ENCODE measurements at places on chromosomes 16 and 17.

GRCh38 chr17:34658811-34659560 is 79.6 kb downstream of the TMEM132E start:
- no peak for DNase-seq

- no peak for DNase-seq
Measured at GRCh38 chr17:31915456-31916100, 14.1 kb upstream of the UTP6 start.

DNA sequence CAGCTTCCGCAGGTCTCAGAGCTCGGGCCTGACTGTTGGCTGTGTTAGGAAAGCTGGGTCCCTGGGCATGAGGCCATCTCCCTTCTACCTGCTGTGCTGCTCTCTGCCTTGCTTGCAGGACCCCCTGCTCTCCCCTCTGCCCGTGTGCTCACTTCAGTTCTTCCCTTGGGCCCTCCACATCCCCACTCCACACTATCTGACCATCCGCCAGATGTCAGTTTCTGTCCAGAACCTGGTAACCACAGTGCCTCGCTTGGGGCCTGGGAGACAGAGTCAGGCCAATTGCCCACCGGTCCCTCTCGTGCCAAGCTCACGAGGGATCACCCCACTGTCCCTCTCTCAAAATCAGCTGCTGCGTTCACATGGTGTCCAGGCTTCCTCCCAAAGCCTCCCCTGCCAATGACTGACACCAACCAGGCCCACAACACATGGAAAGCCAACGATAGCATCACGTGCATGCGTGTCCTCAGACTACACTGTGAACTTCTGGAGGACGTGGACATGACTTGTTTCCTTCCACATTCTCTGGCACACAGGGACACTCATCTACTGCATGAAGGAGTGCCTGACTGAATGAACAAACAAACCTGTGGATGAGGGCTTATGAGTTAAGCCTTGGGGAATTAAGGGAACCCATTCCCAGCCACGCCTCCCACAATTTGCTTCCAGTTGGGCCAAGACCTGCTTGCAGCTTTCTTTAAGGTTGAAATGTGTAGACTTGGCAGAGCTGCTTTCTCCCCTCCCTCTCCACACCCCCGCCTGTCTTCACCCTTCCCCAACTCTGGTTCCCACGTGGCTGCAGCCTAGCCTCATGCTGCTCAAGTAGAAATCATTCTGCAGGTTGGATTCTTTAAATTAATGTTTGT is 72.5 kb upstream of the ZNF423 start:
- no peak for DNase-seq

- no peak for DNase-seq
Measured at GRCh38 chr17:1232786-1233185, 37.5 kb upstream of the BHLHA9 start.

DNA sequence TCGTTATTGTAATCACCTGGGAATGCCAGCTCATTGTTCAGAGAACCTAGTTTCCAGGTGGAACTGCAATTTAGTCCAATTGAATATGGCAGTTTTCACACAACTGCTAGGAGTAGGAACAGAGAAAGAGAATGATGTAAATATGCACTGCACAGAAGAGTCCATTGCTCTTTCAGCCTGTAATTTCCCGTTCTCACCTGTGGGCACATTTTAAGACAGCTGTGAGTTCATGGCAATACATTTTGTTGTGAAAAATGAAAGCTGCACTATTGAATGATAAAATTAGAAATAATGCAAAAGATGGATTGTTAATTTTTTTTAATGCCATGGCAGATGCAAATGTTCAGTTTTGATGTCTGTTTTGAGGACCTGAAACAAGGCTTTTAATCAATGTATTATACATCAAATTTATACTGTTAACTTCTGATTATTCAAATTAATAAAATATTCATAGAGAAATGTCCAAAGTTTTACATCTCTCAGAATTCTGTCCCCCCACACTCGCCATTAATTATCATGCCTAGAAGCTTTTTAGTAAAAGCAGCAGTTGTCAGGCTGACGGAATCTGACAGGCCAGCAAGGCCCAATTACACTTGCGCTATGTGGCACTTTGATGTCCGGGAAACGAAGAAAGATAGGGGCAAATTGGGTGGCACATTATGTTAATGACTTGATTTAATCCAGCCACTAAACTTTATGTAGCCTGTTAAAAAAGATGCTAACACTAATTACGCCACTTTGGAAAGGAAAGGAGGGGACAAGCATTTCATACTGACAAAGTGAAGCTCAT is 72.2 kb downstream of the RPGRIP1L start:
- DNase-seq = no peak

DNA sequence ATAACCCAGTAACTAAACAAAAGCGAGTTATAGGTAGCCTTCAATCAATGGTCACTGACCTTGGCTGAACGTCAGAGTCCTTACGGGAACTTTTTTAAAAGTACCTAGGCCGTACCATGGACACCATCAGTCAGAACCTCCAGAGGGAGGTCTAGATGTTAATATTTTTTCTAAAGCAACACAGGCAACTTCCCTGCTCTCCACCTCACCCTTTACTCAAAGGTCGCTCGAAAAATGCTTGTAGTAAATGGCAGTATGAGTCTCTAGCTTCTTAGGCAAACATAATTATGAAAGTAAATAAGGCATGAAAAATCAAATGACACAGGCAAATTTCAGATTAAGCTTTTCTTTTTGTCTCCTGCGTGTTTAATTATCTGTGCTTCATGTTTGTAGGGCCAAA is 82.1 kb downstream of the SLC39A11 start:
- no peak for DNase-seq

- no peak for DNase-seq
Measured at GRCh38 chr16:9096416-9096952, 5.0 kb downstream of the HAPSTR1 start.

DNA sequence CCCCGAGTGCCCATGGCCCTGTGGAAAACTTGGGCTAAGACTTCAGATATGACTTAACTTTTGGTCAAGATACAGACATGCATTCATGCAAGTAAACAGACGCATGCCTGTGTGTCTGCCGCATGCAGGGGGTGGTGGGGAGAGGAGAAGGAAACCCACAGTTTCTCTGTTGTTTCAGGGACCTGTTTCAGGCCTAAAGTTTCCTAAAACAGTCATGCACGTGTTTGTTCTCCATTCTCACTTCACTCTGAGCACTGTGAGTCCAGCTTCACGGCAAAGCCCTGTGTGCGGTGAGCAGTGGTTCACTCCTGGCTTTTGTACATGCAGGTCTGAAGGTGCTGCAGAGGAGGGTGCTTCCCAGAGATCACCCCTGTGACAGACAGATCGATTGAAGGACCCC is 158.7 kb downstream of the FOXL1 start:
- DNase-seq = no peak

- DNase-seq = no peak
Measured at GRCh38 chr16:48408688-48409087, 23.5 kb upstream of the SIAH1 start.

- DNase-seq = no peak
Measured at GRCh38 chr16:56257239-56257638, 66.0 kb downstream of the GNAO1 start.

GRCh38 chr16:9300252-9300651 is 208.8 kb downstream of the HAPSTR1 start:
- no peak for DNase-seq

DNA sequence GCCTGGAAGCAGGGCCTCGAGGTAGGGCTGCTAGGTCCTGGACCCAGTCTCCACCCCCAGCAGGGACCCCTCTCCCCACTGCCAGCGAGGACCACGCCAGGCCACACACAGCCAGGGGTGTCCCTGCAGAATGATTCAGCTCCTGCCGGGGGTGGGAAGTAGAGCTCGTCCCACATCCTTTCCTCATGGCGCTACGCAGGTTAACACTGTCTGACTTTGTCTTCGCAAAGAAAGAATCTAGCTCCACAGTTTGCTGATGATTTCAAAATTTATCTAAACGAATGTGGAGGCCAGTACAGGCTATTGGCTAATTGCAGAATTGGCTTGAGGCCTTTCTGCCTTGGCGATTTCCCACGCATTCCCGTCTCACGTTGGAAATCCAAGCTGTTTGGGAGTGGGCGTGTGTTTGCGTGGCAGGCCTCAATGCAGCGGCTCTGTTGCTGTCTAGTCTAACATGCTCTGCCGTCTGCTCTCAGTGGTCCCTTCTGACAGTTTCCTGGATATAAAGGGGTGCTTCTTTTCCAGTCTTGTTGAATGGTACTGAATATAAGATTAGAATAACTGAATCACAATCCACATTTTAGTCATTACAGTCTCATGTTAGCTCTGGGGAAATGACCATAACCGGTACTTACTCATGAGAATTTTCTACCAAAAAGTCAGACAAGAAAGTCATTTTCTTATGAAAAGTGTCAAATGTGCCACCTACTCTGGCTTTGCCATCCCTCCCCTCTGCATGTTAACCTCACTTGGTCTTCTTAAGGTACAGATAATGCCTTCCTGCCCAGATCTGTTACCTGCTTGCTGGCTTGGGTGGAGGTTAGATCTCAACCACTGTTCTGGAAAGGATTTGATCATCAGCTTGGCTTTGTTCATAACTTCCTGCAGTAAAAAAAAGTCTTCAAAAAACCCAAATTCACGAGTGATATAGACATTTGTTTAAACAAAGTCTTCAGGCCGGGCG is 252.4 kb downstream of the NTN1 start:
- no peak for DNase-seq

- DNase-seq = no peak
Measured at GRCh38 chr16:54175169-54175551, 111.4 kb downstream of the IRX3 start.

DNA sequence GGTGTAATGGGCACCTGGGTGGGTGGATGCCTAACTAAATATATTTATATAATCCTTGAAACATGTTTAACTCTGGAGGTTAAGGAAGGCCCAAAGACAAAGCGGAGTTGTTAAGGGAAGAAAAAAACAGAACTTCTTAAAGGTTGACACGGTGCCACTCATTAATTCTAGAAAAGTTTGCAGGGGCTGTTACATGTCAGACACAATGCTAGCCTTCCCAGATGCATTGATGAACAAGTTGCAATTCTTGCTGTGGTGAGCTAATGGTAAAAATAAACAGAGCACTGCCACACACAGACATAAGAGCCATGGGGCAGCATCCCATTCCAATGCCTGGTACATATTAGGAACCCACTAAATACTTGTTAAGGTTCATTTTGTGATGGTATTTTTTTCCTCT is 109.5 kb downstream of the CDH13 start:
- no peak for DNase-seq

DNA sequence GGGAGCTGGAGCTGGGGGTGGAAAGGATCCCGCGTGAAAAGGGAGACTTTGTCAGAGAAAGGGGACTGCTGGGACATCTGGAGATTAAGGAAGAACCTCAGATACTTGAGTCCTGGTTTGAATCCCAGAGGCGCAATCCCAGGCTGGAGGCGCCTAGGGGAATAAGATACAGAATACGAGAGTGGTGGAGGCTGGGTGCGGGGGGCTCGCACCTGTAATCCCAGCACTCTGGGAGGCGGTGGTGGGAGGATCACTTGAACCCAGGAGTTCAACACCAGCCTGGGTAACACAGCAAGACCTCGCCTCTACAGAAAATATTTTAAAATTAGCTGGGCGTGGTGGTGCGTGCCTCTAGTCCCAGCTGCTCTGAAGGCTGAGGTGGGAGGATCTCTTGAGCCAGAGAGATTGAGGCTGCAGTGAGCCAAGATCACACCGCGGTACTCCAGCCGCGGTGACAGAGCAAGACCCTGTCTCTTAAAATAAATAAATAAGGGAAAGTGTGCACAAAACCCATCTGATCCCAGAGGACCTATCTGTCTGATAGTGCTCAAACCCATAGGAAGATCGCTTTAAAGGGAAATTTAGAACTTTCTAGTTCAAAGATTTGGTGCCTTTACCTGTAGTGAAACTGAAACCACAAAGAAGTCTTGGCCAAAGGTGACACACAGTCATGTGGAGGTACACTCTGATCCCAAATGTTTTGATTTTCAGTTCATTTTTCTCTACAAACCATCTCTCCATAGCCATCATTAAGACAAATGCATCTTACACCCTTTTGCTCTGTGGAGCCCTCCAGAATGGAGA is 617 bp upstream of the SCRN2 start:
- DNase-seq = no peak

- DNase-seq = no peak
Measured at GRCh38 chr17:81230043-81230820, 7.5 kb upstream of the CEP131 start.

- no peak for DNase-seq
Measured at GRCh38 chr16:27113341-27113841, 46.7 kb downstream of the C16orf82 start.

DNA sequence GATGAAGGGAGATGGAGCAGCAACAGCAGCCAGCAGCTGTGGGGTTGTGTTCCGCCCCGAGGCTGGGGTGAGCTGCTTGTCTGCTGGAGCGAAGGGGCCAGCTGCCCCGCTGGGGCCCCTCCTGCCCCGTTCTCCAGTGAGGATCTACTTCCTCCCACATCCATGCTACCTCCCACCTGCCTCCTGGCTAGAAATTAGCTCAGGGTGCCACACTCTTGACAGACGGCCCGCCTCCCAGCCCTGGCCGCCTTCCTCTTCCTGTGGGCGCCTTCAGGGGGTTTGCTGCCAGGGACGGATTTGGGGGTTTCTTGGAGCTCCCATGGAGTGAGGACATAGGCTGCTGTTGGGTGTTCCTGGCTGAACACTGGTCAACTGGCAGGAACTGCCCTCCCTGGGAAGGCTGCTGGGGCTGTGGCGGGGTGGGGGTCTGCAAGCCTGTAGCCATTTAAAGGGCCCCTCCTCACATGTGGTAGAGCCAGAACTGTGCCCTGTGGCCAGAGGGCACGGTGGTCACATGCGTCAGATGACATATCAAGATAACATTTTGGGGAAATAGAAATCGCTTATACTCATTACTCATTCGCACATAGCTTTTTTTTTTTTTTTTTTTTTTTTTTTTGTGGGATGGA is 13.1 kb downstream of the TBC1D24 start:
- no peak for DNase-seq

GRCh38 chr17:3512505-3513171 is 36.8 kb downstream of the ASPA start:
- DNase-seq = no peak

DNA sequence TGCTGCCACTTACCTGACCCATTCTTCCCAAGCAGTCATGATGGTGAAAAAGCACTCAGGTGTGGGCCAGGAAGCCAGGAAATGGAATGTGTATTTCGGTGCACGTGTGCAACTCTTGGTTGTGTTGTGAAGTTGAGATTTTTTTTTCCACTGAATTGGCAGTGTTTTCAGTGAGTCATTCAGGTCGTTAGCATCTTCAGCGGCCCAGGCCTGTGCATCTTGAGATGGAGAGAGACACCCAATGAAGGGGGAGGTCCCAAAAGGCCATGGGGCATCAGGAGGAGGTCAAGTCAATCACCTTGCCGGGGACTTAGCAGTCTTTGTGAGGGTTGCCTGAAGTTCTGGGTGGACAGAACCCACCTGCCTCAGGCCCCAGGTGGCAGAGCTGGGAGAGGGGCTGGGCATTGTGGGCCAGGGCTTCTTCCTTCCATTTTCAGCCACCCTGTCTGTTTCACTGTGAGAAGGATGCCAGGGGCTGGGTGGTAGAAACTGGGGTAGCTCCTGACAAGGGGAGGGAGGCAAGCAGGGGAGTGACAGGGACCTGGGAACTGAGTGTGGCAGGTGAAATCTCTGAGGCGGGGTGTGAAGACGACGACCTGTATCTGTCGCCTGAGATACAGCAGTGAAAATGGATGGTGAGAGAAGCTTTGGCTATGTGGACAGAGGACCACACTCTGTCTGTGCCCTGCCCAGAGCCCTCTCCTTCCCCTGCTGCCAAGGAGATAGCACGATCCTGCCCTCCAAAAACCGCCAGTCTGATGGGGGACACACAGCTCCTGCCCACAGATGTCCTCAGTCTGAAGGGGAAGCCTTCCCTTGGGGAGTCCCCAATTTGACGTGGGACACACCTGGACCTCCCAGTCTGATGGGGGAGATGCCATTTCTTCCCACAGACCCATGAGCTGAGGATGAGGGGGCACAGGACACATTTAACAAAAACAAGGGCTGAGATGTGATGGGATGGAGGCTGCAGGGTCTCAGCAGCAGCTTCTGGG is 11.9 kb downstream of the TBKBP1 start:
- DNase-seq = peak; percentile 42

Data from CD4-positive, alpha-beta T cell treated with Interleukin-15 for 4 hours (primary cell).